ENCODE measurements at places on chromosomes 7 and 10.
A peak's percentile ranks its signal among the peaks of the same experiment; 100 is the strongest.

DNA sequence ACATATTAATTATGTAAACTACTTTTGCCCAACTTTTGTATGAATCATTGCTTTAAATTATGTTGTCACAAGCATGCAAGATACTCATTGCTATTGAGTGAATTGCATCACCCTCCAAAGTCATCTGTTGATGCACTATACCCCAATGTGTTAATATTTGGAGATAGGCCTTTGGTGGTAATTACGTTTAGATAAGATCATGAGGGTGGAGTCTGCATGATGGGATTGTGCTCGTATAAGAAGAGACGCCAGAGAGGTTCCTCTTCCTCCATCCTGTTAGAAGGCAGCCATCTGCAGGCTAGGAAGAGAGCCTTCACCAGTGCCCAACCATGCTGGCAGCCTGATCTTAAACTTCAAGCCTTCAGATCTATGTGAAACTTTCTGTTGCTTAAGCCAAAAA is 95.3 kb upstream of the MAGI2 start:
- DNase-seq, result peak; percentile 46

DNA sequence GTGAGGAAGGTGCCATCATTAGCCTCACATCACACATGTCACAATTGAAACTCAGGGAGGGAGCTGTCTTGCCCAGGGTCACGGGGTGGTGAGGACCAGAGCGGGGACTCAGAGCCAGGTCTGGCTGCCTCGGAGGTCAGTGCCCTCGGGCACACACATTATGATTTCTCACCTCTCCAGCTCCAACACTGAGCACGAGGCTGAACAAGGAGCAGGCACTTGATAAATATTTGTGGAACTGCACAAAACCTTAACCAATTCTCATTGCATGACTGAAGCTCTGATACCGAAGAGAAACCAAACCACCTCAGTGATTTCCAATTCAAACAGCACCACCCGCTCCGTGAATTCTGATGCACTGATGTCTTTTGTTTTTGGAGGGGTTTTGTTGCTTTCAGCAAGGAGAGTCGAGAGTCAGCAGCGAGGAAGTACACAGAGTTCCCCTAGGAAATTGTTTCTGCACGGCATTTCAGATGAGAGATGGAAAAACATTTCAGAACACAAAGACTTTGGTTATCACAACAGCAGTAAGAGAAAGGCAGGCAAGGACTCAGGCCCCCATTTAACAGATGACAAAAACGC is 55.3 kb upstream of the ZMIZ1 start:
- no peak for DNase-seq

DNA sequence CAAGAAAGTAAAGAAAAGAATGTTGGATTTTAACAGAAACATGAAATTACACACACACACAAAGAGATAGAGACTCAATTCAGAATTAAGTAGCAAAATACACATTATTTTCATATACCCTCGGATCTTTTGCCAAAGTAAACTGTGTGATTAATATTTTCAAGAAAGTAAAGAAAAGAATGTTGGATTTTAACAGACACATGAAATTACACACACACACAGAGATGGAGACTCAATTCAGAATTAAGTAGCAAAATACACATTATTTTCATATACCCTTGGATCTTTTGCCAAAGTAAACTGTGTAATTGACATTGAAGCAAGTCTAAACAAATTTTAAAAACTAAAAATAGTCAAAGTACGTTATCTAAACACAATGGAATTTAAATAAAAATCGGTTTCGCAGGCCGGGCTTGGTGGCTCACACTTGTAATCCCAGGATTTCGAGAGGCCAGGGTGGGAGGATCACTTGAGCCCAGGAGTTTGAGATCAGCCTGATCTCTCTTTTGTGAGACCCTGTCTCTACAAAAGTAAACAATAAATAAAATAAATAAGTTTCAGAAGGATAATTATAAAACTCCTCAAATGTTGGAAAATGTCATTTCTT is 337.3 kb upstream of the MAGI2 start:
- no peak for DNase-seq

- no peak for DNase-seq
These were observed 51.7 kb upstream of the CALD1 start for GRCh38 chr7:134727711-134728110.

Data from hippocampal formation (tissue), 2 donors.